NCI-H2081 (cell line): ENCODE measurements at places on chromosomes 2 and 18.

DNA sequence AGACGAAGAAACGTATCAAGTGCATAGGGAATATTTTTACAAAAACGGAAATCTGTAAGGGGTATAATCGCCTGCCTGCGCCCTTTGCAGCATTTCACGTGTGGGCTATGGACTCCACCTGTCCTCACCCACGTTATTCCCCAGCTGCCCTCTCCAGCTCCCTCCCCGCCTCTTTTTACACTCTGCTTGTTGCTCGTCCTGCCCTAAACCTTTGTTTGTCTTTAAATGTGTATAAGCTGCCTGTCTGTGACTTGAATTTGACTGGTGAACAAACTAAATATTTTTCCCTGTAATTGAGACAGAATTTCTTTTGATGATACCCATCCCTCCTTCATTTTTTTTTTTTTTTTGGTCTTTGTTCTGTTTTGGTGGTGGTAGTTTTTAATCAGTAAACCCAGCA, 169.4 kb upstream of the SIX3 start:
- DNase-seq = peak; percentile 55

- DNase-seq = no peak
These were observed 55.1 kb downstream of the RHOB start for GRCh38 chr2:20501974-20502373.

DNA sequence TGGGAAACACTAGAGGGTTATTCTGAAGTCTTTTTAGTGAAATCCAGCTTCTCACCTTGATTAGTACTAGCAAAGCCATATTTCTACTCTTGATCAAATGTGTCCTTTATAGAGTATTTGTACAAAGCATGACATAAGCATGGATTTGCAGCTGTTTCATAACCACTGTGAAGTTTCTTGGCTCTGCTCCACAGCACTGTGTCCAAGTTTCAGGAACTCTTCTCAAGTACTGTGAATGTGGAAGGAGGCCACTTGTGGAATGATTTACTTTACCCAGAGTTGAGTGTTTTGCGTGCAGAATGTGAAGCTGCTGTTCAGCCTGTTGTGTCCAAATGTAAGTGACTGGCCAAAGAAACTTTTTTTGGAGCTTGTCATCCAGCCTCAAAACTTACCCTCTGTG, 16.2 kb upstream of the MAPRE2 start:
- no peak for DNase-seq

- no peak for DNase-seq
These were observed 121.2 kb upstream of the CTDP1 start for GRCh38 chr18:79558196-79558932.

- peak; percentile 84 for DNase-seq
These were observed at the start of gene SERTAD2 for GRCh38 chr2:64653109-64654062. SERTAD2 (minus strand) TSS chr2:64653913; CDS start chr2:64636871, 17,042 bp downstream.

DNA sequence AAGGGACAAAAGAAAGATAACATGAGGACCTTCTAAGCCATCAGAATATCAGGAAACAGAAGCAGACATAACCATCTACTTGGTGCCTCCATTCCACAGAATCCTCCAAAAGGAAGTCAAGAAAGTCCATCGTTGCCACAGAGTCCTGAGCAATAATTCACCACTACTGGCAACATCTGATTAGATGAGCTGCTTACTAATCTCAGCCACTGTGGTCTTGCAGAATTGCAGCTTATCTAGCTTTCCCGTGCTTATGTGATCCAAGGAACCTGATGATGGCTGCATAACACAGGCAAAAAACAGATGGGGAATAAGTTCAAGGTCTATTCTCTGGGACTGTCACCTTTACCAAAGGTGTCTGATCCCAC, 278.5 kb downstream of the AFF3 start:
- DNase-seq = no peak

DNA sequence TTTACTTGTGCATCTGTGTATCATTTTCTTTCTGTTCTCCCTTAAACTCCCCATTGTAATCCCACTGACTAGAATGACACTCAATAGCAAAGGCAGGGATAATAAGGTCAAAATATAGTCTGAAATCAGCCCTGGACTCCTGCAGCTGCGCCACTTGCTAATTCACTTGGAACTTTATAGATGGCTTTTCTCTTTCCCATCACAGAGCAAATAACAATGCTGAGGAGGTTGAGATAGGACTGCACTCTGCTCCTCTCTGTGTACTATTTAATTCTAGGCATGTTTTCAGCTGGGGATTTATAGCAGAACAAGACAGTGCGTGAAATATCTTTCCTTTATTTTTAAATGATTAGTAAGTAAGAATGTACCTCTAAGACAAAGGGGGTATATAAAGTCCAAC, 324.2 kb downstream of the LNPK start:
- no peak for DNase-seq
